Bronchial epithelial cell (primary cell): ENCODE measurements at places on chromosomes 12 and 14.
A peak's percentile ranks its signal among the peaks of the same experiment; 100 is the strongest.

- DNase-seq: no peak
These were observed 61.6 kb downstream of the EML1 start for GRCh38 chr14:99854831-99855230.

GRCh38 chr14:51653079-51653774 lies 1.5 kb downstream of the FRMD6 start:
- peak; percentile 42 for DNase-seq

DNA sequence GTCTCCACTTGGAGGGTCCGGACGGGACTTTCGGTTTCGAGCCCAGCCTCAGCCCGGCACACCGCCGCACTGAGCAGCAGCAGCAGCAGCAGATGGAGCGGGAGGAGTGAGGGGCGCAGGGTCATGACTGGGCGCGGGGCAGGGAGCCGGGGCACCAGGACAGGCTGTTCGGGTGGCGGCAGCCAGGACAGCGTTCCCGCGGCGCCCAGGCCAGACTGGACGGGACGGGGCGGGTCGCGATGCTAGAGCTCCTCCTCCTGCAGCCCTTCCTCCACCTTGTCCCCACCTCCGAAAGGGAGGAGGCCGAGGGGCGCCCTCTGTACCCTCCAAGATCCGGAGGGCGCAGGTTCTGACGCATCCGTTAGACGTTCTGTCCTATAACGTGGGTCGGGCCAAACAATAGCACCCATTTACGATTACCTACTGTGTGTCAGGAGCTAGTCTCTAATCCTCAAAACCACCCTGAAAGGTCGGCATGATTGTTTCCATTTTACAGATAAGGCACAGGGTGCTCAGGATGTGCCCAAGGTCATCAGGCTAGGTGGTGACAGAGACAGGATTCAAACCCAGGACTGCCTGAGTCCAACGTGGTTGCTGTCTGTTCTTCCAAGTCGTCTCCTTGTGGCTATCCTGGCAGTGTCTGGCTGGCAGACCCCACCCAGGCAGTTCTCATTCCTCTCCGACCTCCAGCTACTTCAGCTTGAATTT lies at the start of gene FKBP11:
Gene FKBP11, minus strand, starts transcription at position 189 of the 708 bp plus-strand sequence. Its CDS starts 64 bp downstream, at position 125.
- peak; percentile 36 for DNase-seq

DNA sequence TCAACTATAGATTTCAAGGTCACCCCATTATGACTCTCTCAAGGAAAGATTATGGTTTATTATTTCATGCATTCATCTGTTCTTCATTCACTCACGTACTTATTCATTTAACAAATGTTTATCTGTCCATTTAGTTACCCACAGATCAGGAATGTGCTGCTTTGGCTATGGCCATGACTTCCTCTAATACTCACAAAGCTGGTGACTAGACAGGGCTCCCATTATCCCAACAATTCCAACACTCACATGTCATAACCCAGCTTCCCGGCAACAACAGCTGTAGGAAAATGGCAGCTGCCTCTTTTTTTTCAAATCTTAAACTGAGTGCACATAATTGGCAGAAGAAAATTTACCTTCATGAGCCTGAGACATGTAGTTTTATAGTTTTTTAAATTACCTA lies 190.8 kb upstream of the CCDC196 start:
- no peak for DNase-seq

GRCh38 chr12:57887631-57888408 lies 41.3 kb upstream of the CTDSP2 start:
- DNase-seq: peak; percentile 43

GRCh38 chr12:24743941-24744793 lies 204.7 kb downstream of the BCAT1 start:
- no peak for DNase-seq

DNA sequence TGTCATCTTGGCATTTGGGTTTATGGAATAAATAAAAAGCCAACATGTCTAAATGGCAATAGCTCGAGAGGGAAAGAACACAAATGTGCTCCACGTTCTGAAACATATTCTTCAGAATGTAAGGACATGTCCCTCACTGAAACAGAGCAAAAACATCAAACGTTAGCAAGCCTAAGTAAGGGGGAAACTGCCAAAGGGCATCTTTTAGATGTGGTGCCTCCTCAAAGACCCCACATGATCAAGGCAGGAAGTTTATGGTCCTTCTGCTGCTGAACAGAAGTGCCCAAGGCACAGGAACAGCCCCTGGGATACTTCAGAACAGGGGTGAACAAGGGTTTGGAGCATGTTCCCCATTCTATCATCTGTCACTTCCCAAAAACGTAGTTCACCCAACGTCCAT lies 227.0 kb downstream of the ANO2 start:
- DNase-seq: no peak

DNA sequence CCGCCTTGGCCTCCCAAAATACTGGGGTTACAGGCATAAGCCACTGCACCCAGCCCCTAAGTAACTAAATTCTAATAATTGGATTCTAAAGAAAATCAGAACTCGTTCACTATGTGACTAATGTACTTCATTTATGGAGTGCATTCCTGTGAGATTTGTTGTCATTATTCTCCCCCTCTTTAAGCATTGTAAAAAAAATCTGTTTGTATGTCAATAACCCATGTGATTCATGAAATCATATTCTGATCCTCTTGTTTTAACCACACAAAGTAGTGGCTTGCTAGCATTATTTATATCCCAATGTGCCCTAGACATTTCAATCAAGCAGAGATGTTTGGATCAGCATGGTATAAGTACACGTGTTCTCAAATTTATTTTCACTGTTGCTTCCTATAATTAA lies 78.2 kb upstream of the OSBPL8 start:
- peak; percentile 94 for DNase-seq

GRCh38 chr14:71262441-71262840 lies 355.2 kb downstream of the PCNX1 start:
- DNase-seq: no peak

GRCh38 chr12:56299308-56299852 lies 750 bp downstream of the CS start:
- DNase-seq: peak; percentile 39

GRCh38 chr12:56152756-56153677 lies 630 bp downstream of the MYL6B start:
- DNase-seq: no peak

DNA sequence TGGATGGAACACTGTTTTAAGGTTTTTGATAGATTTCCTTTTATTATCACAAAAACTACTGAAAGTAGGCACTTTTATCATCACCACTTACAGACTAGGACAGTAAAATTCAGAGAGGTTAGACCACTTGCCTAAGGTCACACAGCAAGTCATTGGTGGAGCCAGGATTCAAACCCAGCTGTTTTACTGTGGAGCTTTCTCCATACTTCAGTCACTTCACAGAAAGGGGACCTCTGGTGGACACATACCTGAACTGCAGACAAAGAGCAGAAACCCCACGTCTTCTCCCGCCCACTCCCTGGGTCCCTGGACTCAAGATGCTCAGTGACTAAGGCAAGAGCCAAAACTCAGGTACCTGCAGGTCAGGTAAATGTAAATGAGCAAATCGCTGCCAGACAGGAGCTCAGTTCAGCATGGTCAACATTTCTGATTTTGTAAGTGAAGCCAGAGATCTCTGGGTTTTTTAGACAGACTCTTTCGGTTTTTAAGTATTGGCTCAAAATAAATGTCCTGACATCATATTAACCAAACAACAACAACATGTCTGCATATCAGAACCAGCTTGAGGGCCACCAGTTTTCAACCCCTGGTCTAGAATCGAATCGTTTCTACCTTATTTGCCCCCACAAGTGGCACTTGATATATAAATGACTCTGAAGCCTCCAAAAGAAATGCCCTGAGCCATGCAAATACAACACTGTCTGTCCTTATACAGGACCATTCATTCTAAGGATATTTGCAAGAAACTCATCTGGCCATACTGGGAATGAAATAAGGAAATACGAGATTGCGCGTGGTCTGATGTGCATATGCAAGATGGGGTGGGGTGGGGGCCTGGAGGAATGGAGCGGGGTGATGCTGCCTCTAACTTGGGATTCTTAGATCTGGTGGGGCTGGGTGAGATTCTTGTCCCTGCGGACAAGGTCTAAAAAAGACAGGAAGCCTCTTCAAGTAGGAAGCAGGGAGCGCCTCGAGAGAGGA lies 110.9 kb downstream of the KSR2 start:
- peak; percentile 38 for DNase-seq

- DNase-seq: no peak
These were observed 2.5 kb downstream of the HNRNPA1 start for GRCh38 chr12:54282949-54283593.

GRCh38 chr14:74840603-74841030 lies 35.3 kb downstream of the PROX2 start:
- no peak for DNase-seq

DNA sequence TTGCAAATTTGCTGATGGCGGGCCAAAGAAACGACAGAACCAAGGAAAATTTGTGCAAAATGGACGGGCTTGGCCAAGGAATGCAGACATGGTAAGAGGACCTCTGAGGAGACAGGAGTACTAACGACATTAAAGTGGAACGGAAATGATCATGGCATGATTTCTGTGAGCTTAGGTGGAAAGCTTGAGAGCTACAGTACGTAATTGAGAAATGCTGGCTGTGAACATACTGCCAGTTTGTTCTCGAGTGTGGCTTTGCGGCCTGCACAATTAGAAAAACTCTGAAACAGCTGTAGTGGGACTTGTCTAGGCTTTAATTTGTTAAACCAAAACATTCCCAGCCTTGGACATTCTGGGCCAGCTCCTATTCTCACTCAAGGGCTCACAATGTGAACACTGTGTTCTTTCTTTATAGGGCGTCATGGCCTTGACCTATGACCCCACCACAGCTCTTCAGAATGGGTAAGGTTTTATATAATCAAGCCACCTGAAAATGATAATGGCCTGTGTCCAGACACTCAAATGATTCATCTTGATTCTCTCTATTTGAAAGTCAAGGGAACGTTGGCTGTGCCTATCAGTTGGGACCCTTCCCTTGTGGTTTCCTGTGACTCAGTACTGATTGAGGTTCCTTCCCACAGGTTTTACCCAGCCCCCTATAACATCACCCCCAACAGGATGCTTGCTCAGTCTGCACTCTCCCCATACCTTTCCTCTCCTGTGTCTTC lies 48.5 kb downstream of the BAZ2A start:
- peak; percentile 91 for DNase-seq

GRCh38 chr14:76868454-76869170 lies 42.4 kb downstream of the LRRC74A start:
- DNase-seq: no peak

DNA sequence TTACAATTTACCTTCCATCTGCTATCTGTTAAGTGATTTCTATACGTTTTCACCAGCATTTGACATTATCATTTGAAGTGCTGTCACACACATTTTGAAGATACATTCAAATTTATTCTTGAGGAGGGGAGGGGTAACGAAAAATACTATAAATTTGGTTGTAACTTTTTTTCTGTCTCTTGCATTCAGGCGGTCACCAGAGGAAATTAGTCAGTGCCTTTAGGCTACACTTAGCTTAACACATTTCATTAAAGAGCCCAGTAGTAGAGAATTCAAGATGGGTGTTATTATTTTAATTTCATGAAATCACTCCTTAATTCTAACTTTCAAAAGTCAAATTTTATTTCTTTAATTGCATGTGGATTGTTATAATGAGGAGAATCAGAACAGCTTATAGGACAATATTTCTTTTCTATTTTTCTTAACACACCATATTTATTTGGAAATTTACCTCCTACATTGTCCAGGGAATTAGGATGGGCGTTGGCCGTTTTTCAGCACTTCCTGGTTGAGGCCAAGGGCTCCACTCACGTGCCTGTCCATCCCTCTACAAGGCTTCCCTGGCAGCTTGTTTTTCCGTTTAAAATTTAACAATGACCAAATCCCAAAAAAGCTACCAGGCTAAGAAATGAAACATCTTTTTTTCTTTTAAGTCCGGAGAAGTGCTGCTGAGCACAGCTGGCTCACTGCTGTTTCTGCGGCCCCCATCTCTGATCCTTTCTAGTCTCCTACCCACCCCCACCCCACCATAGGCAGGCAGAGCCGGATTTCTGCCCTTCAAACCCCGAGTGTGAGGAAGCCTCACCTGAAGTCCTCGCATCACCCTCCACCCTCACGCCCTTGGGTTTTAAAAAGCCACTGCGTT lies 1.1 kb upstream of the FAR2 start:
- DNase-seq: peak; percentile 42

- DNase-seq: peak; percentile 57
These were observed 279.3 kb upstream of the DDHD1 start for GRCh38 chr14:53432378-53432802.

GRCh38 chr12:10186299-10186698 lies 7.5 kb downstream of the TMEM52B start:
- no peak for DNase-seq

- DNase-seq: no peak
These were observed 75.5 kb downstream of the SYNE3 start for GRCh38 chr14:95440951-95441350.

DNA sequence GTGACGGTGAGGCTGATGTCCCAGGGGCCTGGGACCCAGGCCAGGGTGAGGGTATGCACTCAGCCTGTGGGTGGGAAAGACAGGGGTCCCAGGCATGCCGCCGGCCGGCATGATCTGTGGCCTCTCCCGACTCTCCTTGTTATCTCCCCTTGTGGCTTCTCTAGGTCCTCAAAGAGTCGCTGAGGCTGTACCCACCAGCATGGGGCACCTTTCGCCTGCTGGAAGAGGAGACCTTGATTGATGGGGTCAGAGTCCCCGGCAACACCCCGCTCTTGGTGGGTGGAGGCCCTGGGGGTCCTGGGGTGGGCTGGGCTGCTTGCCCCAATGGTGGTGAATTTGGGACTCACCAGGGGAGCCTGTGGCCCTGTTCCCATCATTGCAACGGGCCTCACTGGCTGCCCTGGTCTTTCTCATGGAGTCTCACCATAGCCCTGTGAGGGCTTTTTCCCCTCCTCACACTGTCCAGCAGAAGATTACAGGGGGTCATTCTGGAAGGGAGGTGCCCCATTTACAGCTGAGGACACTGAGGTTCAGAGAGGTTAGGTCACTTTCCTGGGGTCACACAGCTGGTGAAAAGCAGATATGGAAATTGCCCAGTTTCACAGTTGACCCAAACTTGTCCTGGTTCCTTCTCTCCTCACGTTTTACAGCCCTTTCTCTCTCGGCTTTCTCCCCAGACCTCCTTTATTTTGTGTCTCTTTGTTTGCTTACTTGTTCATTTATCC lies 37.9 kb downstream of the CYP46A1 start:
- DNase-seq: no peak

- peak; percentile 56 for DNase-seq
These were observed 153.2 kb downstream of the SMOC1 start for GRCh38 chr14:70032447-70032846.
